Tongue (tissue), 3 donors: ENCODE measurements at places on chromosomes 11 and 22. TPM values are rescaled to one million over a fixed set of nuclear protein-coding genes. Genes with fewer than 3 reads are reported as not detected.

The TMEM86A gene
- total RNA-seq = 1.0 TPM

The OR6T1 gene
- not detected for total RNA-seq

The CCDC116 gene
- not detected for total RNA-seq

The MAPK1 gene
- 88.3 TPM for total RNA-seq

The SRPRA gene
- total RNA-seq = 56.4 TPM

The SCN2B gene
- total RNA-seq = 12.0 TPM

DNA sequence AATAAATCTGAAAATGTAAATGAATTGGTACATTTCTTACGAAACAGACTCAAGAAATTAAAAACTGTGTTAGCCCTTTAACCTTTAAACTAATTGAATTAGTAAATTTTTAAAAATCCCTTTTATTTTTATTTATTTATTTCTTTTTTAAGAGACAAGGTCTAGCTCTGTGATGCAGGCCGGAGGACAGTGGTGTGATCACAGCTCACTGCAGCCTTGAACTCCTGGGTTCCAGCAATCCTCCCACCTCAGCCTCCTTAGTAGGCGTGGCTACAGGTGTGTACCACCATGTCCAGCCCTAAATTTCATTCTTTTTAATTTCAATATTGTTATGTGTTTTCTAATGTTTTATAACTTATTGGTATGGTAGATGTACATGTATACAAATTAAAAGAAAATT, 72.6 kb downstream of the MYEOV start:
- no peak for DNase-seq

DNA sequence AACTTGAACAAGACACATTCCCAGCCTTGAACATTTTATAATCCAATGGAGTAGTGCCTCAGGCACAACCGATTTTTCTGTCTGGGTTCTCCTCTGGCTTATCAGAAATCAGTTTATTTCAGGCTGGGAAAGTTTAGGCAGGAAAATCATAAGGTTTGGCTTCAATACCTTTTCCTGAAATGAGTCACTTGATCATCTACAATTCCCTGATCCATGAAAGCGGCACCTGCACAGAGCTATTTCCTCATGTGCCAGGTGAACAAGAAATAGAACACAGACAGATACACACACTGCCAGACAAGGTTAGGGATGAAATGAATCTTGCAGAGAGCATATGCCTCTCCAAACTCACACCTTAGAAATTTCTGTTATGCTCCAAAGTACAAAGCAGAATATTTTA, 106.7 kb upstream of the OR9G4 start:
- DNase-seq = no peak

DNA sequence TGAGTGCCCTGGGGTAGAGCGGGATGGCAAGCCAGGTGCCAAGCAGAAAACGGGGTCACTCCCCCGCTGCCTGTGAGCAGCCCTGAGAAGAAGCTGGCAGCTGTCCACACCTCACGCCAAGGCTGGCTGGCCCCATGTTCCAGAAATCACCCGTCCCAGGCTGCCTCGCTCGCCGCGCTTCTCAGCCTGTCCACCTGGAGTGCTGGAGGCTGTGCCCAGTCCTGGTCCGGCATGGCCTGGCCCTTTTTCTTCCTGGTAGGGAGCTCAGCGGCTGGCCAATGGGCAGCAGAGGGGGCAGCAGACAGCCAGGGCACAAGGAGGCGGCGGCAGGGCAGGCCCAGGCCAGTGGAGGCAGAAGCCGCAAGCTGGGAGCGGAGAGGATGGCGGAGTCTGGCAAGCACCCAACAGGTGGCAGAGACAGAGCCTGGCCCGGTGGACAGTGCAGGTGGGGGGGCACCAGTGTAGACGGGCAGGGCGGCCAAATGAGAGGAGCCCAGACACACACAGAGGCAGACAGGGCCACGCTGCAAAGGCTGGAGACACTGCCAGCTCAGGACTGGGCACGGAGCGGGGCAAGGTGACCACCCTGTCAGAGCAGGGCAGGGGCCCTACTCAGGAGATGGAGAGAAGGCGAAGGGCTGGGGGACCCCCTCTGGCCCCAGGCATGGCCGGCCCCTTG, 37.2 kb upstream of the TH start:
- peak; percentile 37 for DNase-seq

DNA sequence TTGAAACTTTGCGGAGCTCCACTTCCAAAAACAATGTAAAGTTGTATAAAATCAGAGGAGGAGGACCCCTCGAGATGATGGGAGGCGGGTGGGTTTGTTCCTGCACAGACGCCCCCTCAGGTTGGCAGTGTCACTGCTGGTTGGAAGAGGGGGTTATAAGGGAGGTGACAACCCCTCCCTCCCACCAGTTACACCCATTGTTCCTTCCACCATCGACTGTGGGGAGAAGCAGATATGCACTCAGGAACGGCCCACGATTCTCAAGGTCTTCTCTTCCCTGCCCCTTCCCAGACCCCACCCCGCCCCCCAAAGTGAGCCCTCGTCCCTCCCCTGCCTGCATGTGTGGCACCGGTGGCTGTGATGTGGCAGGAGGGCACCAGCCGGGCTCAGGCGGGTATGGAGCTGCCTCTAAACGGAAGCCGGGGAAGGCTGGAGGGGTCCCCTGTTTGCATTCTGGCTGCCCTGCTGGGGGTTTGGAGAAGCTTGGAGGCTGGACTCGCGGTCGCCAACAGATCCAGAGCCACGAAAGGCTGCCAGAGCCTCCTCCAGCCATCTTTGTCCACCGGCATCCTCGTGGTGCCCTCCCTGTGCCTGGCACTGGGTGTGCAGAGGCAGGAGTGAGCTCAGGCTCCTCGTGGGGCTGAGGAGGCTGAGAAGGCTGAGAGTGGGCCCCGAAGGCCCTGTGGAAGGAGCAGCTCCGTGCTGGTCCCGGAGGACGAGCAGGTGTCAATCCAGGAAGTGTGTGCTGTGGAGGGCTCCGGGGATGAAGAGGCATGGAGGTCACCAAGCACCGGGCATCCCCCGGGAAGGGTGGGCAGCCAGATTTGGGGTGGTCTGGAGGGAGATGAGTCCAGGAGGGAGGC, 778 bp downstream of the KDELR3 start:
- DNase-seq = no peak
